ENCODE measurements at places on chromosomes 4 and X. TPM values are rescaled to one million over a fixed set of nuclear protein-coding genes. Genes with fewer than 3 reads are reported as not detected.

- no peaks in the 10 kb centered on the region for H3K27me3 ChIP-seq
- no peak overlapping the region for H3K4me3 ChIP-seq
- H3K4me1 ChIP-seq = no peaks in the 10 kb centered on the region
- no peak for DNase-seq
These were observed 23.4 kb downstream of the STK26 start for GRCh38 chrX:132046533-132046932.

GRCh38 chr4:25058796-25059195 lies 28.1 kb upstream of the LGI2 start:
- DNase-seq = no peak
- no peaks in the 10 kb centered on the region for H3K4me1 ChIP-seq
- no peaks in the 10 kb centered on the region for H3K36me3 ChIP-seq
- H3K27ac ChIP-seq = no peak overlapping the region

GABRG1 gene
- total RNA-seq = not detected

ASB12 gene
- total RNA-seq = not detected

DNA sequence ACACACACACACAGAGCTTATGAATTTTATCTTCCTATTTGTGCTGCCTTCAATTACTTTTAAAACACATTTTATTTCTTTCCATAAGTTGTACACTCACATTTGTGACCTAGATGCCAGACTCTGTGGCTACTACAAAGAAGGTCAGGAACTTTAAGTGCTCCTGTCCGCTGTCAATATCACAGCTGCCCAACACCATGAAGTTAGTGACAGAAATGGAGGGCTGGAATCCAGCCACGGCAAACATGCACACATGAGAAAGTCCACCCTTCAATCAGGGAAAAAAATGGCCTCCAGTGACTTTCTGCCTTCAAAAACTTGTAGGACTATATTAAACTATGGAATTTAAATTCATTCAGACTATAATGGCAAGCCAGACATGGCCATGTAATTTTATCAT lies 334.4 kb upstream of the FSTL5 start:
- H3K36me3 ChIP-seq = no peaks in the 10 kb centered on the region
- no peak overlapping the region for H3K4me3 ChIP-seq
- H3K27ac ChIP-seq = no peak overlapping the region
- H3K4me1 ChIP-seq = no peaks in the 10 kb centered on the region
- peaks cover 2% of the 10 kb centered on the region for H3K27me3 ChIP-seq

- H3K4me1 ChIP-seq = no peaks in the 10 kb centered on the region
- DNase-seq = no peak
- no peak overlapping the region for H3K27ac ChIP-seq
- no peak overlapping the region for H3K4me3 ChIP-seq
- no peaks in the 10 kb centered on the region for H3K36me3 ChIP-seq
- peaks cover 18% of the 10 kb centered on the region for H3K27me3 ChIP-seq
These were observed 6.0 kb downstream of the TMEM271 start for GRCh38 chr4:569958-570667.

GRCh38 chr4:151043803-151044515 lies 28.9 kb upstream of the LRBA start:
- no peaks in the 10 kb centered on the region for H3K4me1 ChIP-seq
- H3K4me3 ChIP-seq = no peak overlapping the region
- H3K36me3 ChIP-seq = no peaks in the 10 kb centered on the region
- H3K27ac ChIP-seq = no peak overlapping the region

DNA sequence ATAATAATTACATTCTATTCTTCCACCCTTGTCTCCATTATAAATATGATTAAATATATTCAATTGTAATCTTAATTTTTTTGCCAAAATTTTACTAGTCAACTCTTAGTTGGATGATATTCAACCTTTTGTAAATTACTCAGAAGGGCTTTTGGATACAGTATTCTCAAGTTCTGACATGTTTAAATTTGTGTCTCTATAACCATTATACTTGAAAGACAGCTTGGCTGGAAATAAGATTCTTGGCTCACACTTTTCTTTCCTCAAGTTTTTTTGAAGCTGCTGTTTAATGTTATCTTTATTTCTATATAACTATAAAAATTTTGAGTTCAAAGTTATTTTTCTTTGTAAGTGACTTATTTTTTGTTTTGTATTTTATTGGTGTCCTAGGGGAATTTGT lies 214.4 kb downstream of the ARAP2 start:
- H3K27ac ChIP-seq = no peak overlapping the region
- peaks cover 2% of the 10 kb centered on the region for H3K27me3 ChIP-seq
- no peak overlapping the region for H3K4me3 ChIP-seq
- no peaks in the 10 kb centered on the region for H3K4me1 ChIP-seq

DNA sequence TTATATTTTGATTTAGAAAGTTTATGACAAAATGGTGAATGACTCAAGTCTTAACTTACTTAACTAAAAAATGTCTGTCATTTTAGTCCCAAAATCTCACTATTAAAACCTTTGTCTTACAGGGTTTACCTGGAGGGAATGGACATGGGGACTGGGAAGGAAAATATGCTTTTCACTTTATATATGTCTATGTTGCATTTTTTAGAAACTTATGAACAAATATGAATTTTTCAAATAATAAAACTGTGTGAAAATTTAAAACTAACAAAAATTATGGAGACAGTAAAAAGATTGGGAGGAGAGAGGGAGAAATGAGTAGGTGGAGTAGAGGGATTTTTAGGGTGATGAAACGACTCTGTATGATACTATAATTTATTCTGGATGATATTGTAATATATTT lies 6.2 kb downstream of the MGARP start:
- peaks cover 31% of the 10 kb centered on the region for H3K27me3 ChIP-seq
- no peak overlapping the region for H3K4me3 ChIP-seq
- H3K27ac ChIP-seq = no peak overlapping the region
- H3K36me3 ChIP-seq = peaks cover 1% of the 10 kb centered on the region

DNA sequence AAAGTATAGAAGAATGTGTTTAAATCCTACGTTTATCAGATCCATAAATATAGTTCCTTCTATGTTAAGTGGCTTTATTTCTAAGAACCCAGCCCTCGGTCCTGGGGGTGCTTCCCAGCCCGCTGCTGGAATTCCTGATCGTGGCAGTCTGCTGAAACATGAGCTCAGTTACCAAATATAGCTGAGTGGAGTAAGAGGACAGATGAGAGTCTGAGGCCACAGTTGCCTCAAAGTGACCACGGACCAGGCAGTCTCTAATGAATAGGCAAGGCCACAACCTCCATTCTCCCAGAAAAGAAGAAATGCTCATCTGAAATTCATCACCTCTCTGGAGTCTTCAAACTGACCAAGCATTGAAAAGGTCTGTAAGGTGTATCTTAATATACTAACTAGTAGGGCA lies at the start of gene PALLD:
Gene PALLD (plus strand): TSS at position 219 of the 400 bp plus-strand sequence.
- H3K36me3 ChIP-seq = no peaks in the 10 kb centered on the region
- no peak for DNase-seq
- no peak within 1 kb of the TSS for H3K4me3 ChIP-seq
- no peaks in the 10 kb centered on the region for H3K4me1 ChIP-seq

LONRF3 gene
- total RNA-seq = 0.71 TPM

GRCh38 chr4:58767598-58767997 lies 1657.4 kb upstream of the IGFBP7 start:
- no peak overlapping the region for H3K4me3 ChIP-seq
- no peaks in the 10 kb centered on the region for H3K4me1 ChIP-seq
- no peaks in the 10 kb centered on the region for H3K27me3 ChIP-seq
- no peaks in the 10 kb centered on the region for H3K36me3 ChIP-seq
- no peak for DNase-seq
- no peak overlapping the region for H3K27ac ChIP-seq

- no peak overlapping the region for H3K4me3 ChIP-seq
- no peak for DNase-seq
- H3K27me3 ChIP-seq = no peaks in the 10 kb centered on the region
- H3K36me3 ChIP-seq = no peaks in the 10 kb centered on the region
- no peak overlapping the region for H3K27ac ChIP-seq
These were observed 117.6 kb upstream of the RASGEF1B start for GRCh38 chr4:81589262-81589661.

DNA sequence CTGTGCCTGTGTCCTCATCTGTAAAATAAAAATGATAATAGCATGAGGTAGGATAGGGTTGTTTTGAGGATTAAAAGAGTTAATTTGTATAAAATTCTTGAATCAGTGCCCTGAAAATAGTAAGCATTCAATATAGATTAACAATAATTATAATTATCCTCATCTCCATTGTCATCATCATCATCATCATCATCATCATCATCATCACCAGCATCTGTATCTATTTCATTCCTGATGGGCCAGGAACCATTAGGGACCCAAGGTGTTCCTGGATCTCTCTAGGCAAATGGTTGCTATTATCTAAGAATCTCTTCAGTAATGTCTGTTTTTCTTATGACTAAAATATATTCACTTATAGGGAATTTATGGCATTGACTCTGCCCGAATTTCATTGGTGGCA lies 31.6 kb downstream of the RASSF6 start:
- no peak for DNase-seq
- no peak overlapping the region for H3K27ac ChIP-seq
- no peaks in the 10 kb centered on the region for H3K36me3 ChIP-seq
- no peaks in the 10 kb centered on the region for H3K4me1 ChIP-seq

AWAT2 gene
- not detected for total RNA-seq

GRCh38 chr4:3470244-3471097 lies 7.4 kb downstream of the DOK7 start:
- H3K27me3 ChIP-seq = no peaks in the 10 kb centered on the region
- no peak overlapping the region for H3K4me3 ChIP-seq
- no peak for DNase-seq
- no peak overlapping the region for H3K27ac ChIP-seq
- no peaks in the 10 kb centered on the region for H3K4me1 ChIP-seq

DDIT4L gene
- 0.76 TPM for total RNA-seq

CSTF2 gene
- 72.1 TPM for total RNA-seq

GRCh38 chrX:82081027-82081426 lies 879.1 kb downstream of the SH3BGRL start:
- H3K27ac ChIP-seq = no peak overlapping the region
- no peak for DNase-seq
- no peaks in the 10 kb centered on the region for H3K27me3 ChIP-seq
- H3K36me3 ChIP-seq = no peaks in the 10 kb centered on the region

- H3K4me3 ChIP-seq = no peak overlapping the region
- no peak overlapping the region for H3K27ac ChIP-seq
- no peak for DNase-seq
- H3K4me1 ChIP-seq = no peaks in the 10 kb centered on the region
These were observed 27.8 kb downstream of the NAA11 start for GRCh38 chr4:79298027-79298426.

DNA sequence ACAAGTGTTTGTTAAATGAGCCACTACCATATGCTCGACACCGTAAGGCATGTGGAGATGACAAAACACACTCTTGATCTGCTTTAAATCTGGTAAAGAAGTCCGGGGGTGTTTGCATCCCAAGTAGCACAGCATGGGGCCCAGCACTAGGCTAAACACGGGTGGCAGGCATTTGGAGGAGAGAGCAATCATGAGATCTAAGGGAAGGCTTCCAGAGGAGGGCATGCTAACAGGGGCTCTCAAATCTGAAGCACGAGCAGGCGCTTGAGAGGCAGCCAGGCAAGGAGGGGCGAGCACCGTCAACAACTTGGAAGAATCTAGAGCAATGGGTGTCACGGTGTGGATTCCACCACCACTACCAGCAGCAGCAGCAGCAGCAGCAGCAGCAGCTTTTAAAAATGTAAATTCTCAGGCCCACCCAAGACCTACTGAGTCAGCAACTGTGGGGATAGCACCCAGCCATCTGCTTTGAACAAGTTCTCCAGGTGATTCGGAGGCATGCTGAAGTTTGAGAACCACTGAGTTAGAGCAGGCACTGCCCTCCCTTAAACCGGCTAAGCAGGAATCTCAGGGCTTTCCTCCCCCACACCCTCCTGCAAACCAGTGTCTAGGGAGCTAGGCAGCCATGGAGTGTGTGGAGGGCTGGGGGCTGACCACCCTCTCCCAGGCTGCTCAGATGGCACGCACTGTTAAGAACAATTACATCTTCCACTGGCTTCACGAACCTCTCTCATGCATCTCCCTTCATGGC lies 70.2 kb upstream of the MAP3K15 start:
- H3K4me3 ChIP-seq = no peak overlapping the region
- no peak overlapping the region for H3K27ac ChIP-seq
- DNase-seq = no peak
- H3K36me3 ChIP-seq = peaks cover 31% of the 10 kb centered on the region

GRCh38 chrX:20001588-20001987 lies 10.7 kb upstream of the BCLAF3 start:
- H3K36me3 ChIP-seq = no peaks in the 10 kb centered on the region
- no peak overlapping the region for H3K4me3 ChIP-seq
- no peaks in the 10 kb centered on the region for H3K4me1 ChIP-seq

SULT1B1 gene
- total RNA-seq = 0.17 TPM

IL21 gene
- 138 TPM for total RNA-seq

TIGD2 gene
- total RNA-seq = 2.3 TPM

DNA sequence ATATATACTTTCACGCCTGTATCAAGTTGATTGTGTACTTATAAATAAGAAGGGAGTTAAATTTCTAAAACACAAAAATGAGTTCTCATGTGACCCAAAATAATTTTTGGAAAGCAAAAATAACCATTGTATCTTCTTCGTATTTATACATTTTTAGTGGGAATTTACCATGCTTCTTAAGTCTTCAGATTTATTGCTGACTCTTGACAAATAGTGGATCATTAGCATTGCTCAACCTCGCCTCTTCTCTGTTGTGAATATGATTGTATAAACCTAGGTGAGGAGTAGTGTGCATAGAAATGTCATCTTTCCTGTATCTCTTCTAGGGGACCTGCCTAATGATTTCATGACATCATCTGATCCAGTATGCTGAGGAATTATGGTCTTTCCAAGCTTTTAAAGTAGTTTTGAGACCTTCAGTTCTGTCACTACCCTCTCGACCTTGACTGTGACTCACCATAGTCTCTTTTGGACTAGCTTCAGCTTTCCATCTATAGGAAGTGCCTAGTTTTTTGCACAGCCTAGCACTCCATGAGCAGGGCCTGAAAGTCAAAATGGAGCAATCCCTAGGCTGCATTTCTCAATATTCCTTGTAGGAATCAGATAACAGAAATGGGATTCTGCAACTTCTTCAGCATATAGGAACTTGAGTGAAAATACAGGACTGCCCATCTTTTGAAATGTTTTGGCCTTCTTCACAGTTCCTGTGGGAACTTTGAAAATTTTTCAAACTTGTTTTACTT lies 157.6 kb downstream of the ARX start:
- no peaks in the 10 kb centered on the region for H3K27me3 ChIP-seq
- no peaks in the 10 kb centered on the region for H3K4me1 ChIP-seq
- DNase-seq = no peak
- no peak overlapping the region for H3K4me3 ChIP-seq

DNA sequence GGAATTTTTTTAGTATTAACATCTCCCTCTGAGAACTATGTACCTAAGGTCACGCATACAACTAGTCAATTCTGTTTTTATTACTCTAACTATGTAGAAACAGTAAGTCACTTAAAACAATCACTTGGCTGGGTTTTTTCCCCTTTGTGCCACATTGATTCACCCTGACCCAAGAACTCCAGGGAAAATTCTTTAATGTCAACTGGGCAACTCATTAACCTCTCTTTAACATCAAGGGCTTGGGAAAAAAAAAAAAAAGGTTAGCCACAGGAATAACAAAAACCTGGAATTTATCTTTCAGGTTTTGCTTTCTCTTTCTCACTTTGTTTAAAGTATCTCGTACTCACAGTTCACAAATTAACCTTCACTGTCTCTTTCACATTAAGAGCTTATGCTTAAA lies 8.1 kb downstream of the RPL9 start:
- no peak for DNase-seq
- H3K27ac ChIP-seq = peak overlapping the region; percentile 26
- peaks cover 54% of the 10 kb centered on the region for H3K36me3 ChIP-seq
- no peaks in the 10 kb centered on the region for H3K27me3 ChIP-seq
- H3K4me3 ChIP-seq = no peak overlapping the region

WDFY3 gene
- 0.39 TPM for total RNA-seq

BTC gene
- not detected for total RNA-seq
